A172 (cell line): ENCODE measurements at places on chromosomes 16 and 17. TPM values are rescaled to one million over a fixed set of nuclear protein-coding genes. Genes with fewer than 3 reads are reported as not detected.

Gene VTN
- total RNA-seq = 0.43 and 4.4 TPM in 2 replicates

Gene IL34
- total RNA-seq = 7.8 and 10.5 TPM in 2 replicates

Gene ZNF423
- total RNA-seq = not detected in 2 replicates

Gene BCL6B
- 0.07 TPM in 1 of 2 replicates, not detected in the other for total RNA-seq
